ENCODE measurements at places on chromosomes 4 and X.

DNA sequence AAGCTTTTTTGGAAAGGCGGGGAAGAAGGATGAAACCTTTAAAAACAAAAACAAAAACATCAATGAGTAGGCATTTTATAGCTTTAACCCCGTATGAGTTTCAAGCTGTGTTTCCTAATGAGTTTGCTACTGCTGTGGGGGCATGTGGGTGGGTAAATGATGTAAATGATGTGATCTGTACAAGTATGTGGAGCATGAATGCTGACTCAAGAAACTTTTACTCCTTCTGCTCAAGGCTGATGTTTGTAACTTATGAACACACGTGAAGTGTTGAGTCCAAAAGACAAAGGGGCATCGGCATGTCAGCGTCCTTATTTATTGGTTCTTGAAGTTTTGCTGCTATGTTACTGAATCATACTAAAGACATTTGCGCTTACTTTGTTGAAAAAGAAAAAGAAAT, 76.9 kb downstream of the CLCN4 start:
- DNase-seq, result no peak

DNA sequence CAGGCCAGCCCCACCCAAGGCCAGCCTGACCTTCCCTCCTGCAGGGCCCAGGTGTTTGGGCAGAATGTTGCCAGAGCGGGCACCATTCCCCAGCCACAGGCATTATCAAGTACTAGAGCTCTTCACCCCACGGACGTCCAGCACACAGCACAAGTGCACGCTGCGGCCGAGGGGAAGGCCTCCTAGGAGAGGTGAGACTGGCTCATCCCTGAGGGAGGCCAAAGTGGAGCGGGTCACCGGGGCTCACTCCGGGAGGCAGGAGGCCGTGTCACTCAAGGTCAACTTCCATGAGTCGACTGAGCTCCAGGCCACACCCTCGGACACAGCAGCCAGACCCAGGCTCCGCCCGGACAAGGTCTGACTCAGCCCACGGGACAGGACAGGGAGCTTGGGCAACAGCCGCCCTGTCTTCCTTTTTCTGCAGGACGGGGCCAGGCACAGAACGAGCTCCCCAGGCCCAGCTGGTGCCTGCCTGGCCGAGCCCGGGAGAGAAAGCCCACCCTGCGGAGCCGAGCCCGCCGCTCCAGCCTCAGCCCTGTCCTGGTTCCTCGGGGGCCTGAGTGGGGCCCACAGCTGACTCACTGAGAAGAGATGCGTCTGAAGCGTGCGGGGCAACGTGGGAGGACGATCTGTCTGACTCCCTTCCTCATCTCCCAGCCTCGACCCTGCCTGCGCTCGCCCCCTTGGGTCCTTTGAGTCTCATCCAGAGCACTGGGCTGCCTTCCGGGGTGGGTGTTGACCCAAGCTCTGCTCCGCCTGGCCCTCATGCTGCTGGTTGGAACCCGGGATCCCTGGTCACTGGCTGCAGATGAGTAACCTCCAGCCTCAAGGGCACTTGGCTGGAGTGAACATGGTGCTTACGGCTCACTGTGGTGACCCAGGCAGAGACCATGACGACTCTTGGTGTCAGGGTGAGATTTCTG, 1.6 kb downstream of the SLC49A3 start:
- no peak for DNase-seq

DNA sequence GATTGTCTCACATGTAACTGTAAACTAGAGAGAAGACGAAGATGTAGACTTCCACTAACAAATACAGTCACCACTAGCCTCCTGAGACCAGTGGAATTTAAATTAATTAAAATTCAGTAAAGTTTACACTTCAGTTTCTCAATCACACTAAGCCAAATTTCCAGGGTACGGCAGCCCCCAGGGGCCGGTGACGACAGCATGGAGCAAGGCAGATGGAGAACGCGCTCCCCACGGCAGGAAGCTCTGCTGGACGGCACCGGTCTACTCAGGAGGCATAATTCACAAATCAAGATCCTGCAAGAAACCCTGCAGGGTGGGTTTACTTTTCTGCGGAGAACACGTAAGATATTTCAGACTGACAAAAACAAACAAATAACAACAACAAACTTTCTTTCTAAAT, 80.7 kb downstream of the FAT1 start:
- DNase-seq, result no peak

DNA sequence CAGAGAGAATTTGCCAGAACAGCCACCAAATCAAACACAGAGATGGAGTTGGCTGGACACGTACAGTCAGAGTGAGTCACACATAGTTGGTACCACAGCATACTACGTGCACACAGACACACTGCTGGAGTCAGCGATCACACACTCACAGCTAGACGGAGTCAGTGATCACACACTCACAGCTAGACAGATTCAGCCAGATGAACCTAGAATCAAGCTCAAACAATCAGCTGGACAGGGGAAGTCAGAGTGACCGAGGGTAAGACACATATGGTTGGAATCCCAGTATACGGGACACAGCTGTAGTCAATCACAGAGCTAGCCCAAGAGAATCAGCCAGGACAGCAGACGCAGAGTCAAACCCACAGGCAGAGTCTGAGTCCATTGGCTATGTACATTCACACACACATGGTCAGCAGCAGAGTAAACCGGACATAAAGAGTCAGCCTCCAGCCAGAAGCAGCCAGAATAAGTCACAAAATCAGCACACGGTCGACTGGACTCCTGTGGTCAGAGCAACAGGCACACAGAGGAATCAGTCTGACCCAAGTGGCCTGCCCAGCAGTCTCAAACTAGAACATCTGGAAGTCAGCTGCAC, 4.6 kb downstream of the SLC38A5 start:
- DNase-seq, result no peak

- DNase-seq, result no peak
These were observed 48.4 kb upstream of the SEC24B start for GRCh38 chr4:109385260-109385659.

DNA sequence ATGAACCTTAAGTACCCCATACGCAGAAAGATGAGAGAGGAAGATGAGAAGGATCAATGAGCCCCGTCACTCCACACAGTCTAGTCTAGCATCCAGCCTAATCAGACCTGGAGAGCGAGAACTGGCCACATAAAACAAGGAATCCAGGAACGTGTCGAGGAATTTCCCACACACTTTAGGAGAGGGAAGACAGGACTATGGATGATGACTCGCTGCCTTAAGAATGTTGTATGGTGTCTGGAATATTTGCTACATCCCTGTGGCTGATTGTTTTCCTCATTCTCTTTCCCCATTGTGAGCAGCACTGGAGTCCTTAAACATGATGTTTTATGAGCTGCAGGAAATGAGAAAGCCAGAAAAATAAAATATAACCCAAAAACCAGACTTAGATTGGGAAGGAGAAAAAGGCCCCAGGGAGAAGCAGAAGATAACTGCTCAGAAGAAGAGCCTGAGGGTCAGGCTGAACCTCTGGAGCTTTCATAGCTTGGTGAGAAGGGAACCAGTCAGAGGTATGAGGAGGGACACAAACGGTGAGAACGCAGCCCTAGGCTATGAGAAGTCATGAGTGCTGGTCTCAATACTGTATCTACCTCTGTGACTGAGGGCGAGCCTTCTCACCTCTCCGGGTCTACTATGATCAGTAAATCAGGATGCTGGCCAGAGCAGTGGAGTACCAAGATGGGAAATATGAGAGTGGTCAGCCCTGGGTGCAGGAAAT, 139.5 kb upstream of the NOCT start:
- DNase-seq, result no peak

DNA sequence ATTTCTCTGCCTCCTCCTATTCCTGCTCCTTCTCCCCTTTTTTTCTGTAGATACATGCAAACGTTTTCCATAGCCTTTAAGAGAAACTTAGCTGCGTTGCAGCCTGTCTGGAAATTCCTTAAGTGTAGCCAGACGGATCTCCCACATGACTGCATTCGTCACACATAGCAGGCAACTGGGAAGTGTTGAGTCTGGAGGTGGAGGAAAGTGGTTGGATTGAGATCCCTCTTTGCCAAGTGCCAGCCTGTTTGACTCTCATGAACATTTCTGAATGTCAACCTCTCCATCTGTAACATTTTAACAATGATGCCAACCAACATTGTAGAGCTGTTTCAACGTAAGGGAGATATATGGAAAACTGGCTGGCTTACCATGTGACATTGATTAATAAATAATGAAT, 45.1 kb upstream of the FAM9A start:
- no peak for DNase-seq

DNA sequence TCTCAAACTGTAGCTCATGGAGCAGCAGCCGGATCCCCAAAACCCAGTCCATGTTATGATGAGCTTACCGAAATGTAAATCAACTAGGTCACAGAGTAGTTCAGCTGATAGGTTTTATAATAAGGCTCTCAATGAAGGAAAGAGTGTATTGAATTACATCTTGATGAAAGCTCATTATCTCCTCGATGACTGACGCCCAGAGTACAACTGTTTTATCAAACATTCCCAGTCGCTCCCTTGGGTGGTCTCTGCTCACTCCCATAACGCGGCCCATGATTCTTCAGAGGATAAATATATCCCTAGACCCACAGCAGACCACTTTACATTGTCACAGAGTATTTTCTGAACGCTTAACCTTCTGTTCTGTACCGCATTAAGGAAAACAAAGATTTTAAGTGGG, 452.3 kb upstream of the GALNT7 start:
- DNase-seq, result no peak

GRCh38 chr4:80173841-80174240, 23.5 kb upstream of the PRDM8 start:
- no peak for DNase-seq

DNA sequence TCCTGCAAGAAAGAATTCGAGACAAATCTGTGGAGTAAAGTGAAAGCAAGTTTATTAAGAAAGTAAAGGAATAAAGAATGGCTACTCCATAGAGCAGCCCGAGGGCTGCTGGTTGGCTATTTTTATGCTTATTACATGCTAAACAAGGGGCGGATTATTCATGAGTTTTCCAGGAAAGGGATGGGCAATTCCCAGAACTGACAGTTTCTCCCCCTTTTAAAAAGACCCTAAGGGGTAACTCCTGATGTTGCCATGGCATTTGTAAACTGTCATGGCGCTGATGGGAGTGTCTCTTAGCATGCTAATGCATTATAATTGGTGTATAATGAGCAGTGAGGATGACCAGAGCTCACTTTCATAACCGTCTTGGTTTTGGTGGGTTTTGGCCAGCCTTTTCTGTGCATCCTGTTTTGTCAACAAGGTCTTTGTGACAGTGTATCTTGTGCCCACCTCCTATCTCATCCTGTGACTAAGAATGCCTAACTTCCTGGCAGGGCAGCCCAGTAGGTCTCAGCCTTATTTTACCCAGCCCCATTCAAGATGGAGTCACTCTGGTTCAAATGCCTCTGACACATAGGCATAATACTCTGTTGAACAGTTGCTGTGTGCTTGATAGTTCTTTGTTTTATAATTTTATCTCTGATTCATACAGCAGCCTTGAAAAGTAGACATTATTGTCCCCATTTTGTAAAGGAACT, 25.8 kb downstream of the GAB1 start:
- DNase-seq, result no peak

GRCh38 chrX:107773206-107773605, 2.4 kb downstream of the TSC22D3 start:
- no peak for DNase-seq

DNA sequence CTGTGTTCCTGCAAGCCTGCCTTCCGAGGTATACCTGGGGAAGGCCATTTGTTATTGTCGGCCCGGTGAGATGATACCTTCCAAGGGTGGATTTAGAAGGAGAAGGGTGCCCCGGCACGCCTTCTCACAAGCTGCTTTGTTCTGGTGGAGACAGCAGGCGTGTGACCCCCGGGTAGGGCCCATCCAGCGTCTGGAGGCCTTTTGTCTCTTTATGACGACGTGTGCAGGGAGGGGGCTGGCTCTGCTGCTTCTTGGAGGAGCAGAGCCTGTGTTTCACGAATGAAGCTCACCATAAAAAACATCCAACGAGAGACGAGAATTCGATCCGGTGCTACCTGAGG, 45.3 kb downstream of the SHOX start:
- DNase-seq, result no peak

DNA sequence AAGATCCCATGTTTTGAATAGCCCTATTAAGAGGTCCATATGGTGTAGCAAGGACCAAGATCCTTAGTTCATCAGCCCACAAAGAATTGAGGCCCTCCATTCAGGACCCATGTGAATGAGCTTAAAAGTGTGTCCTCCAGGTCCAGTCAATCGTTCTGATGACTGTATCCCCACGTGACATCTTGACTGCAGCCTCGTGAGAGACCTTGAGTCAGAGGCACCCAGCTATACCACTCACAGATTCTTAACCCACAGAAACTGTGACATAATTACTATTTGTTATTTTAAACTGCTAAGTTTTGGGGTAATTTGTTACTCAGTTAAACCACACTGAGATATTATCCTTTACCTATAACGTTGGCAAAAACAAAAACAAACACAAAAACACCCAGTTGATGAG, 62.4 kb downstream of the ZNF182 start:
- no peak for DNase-seq

DNA sequence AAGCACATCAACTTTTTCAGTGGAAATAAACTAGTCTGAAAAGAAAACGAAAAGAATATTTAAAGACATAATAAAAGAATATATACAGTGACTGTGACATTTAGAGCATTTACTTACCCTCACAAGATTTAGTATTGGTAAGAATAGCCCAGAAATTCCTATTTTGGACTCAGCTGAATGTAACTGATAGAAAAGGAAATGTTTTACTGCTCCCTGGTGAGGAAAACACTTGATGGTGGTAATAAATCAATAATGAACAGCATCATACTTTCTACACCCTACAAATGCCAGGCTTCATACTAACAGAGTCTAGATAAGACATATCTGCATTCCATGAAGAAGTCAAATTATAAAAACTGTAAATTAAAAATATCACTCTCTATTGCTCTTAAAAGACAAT, 753.5 kb upstream of the PCDH10 start:
- DNase-seq, result no peak

- no peak for DNase-seq
These were observed 3.6 kb upstream of the AMOT start for GRCh38 chrX:112844250-112844649.

GRCh38 chr4:77989968-77990367, 67.2 kb upstream of the FRAS1 start:
- DNase-seq, result no peak

DNA sequence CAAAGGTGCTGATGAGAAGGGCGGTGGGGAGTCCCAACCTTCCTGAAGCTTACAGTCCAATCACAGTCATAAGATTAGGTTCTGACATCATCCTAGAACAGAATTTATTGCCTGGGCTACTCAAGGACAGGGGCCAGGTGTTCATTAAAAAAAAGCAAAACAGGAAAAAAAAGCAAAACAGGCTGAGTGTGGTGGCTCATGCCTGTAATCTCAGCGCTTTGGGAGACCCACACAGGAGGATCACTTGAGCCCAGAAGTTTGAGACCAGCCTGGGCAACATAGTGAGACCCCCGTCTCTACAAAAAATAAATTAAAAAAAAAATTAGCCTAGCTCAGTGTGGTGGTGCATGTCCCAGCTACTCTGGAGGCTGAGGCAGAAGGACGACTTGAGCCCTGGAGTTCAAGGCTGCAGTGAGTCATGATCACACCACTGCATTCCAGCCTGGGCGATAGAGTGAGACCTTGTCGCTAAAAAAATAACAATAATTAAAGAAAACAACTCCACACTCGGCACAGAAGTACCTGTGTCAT, 3.0 kb downstream of the RAB9A start:
- DNase-seq, result no peak
